Activated CD8-positive, alpha-beta T cell treated with anti-CD3 and anti-CD28 coated beads for 36 hours (primary cell): ENCODE measurements at places on chromosomes 2 and 18.
A peak's percentile ranks its signal among the peaks of the same experiment; 100 is the strongest.

DNA sequence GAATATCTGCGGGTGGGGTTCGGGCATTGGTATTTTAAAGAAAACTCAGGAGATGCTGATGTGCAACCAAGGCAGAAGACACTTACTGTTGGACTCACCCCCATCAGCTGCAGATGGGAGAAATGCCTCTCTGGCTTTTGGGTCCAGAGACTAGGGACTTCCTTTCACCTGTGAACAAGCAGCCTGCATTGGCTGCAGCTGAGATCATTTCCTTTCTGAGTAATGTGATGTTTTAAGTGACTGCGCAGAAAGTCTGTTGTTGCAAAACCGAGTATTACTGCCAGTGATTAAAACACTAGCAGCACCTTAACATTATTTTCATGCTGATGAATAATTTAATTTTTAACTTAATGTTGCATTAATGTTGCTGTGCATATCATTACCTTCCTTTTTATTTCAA lies 143.0 kb downstream of the TSN start:
- DNase-seq, result no peak

DNA sequence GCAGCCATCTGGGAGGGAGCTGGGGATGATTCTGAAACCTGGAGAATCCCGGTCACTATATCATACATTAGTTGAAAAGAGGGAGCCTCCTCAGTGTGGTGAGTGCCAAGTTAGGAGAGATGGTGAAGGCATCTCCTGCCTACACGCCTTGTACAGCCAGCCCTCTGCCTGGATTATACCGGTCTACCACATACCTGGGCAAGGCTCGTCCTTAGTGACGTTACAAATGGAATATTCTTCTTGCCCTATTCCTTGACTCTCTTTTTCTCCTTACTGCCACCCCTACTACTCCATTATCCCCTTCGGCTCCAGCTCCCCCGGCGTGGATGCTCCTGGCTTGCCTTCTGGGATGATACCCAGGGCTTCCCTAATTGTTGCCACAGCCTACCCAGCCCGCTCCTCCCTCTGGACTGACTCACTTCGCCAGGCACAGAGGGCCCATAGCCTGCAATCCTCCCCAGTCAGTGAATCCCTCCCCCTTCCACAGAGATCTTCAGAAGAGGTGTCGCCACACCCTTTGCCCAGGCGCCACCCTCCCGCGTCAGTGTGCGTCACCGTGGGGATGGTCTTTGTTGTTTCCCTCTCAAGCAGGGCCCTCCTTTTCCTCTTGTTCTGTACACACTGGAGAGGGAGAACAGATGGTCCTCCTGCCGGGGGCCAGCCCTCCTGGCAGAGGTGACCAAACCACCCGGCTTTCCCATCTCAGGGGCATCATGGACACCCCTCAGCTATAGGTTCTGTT lies 115.2 kb upstream of the EPAS1 start:
- DNase-seq, result no peak

GRCh38 chr2:44932079-44932478 lies 9.4 kb upstream of the SIX3 start:
- no peak for DNase-seq

DNA sequence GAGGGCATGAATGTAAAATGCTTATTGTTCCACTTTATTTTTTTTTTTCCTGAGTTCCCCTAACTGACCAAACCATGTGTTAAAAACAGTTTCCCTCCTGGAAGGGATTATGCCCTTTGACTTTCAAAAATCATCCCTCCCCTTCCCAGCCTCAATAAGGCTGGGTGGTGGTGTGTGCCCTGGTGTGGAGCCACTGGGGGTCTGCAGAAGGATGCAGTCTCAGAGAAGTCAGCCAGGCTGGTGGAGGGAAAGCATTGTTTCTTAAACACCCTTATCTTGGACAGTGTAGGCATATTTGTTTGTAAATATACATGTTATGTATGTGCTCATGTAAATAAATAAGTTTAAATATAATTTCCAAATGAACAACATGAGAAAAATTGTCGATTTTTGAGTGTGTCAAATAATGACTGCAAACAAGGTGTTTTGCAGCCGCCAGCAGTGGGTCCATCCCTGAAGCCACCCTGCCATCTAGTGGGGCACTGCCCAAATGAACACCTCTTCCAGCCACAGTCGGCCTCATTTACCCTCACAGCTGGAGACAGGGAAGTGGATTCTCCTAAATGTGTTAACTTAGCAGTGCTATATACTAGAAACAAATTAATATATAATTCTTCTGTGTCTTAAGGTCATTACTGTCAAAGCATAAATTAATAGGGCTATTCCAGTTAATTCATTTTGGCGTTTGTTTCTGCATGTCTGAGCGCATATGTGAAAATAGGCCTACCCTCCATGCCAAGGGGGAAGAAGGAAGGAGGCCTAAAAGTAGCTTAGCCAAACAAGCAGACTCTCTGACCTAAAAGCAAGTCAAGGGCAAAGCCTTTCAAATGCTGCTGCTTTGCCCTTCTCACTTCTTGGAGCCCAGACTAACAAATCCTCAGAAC lies 209.6 kb upstream of the PIK3C3 start:
- peak; percentile 35 for DNase-seq

- no peak for DNase-seq
Measured at GRCh38 chr2:26720322-26721114, 28.0 kb downstream of the KCNK3 start.
